ENCODE measurements at places on chromosomes 16 and 17.

GRCh38 chr16:72371307-72372086, 199.5 kb upstream of the PMFBP1 start:
- DNase-seq = peak; percentile 95

- no peak for DNase-seq
These were observed 2.9 kb upstream of the MEIOC start for GRCh38 chr17:44653384-44653783.

DNA sequence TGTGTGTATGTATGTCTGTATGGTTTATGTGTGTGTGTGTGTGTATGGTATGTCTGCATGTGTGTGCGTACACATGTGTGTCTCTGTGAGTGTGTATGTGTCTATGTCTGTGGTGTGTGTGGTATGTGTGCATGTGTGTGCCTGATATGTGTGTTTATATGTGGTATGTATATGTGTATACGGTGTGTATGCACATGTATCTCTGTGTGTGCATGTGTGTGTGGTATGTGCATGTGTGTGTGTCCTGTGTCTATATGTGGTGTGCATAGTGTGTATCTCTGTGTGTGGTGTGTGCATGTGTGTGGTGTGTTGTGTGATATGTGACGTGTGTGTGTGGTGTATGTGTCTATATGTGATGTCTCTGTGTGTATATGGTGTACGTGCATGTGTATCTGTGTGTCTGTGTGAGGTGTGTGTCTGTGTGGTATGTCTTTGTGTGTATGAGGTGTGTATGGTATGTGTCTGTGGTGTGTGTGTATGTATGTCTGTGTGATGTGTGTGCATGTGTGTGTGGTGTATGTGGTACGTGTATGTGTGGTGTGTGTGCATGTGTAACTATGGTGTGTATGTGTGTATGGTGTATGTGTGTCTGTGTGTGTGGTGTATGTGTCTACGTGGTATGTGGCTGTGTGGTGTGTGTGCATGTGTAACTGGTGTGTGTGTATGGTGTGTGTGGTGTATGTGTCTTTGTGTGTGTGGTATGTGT, 164.3 kb upstream of the PLCG2 start:
- DNase-seq = no peak

- DNase-seq = peak; percentile 67
These were observed 18.4 kb downstream of the FOXJ1 start for GRCh38 chr17:76122431-76123190.

DNA sequence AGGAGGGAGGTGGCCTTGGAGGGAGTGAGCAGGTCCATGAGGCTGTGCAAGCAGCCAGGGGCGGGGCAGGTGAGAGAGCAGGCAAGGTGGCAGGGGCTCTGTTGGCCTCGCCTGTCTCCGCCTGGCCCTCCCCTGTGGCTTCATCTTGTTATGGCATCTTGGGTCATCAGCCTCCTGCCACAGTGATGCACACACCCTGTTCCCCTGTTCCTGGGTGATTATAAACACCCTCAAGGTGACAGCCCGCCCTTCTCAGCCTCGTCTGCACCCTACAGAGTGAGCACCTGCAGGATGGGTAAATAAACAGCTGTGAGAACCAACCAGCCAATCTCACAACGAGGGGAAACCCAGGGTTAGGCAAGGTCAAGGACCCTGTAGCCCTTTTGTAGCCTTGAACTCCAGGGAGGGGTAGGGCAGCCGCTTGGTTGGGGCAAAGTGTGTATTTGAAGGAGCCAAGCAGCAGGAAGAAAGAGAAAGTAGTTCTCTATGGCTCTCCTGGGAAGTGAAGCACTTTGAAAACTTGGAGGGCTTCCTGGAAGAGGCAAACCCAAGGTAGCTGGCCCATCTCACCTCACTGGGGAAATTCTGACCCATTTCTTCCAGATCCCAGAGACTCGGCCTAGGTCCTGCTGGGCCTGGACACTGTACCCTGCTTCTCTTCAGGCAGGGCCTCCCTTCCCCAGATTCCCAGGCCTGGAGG, 60.6 kb downstream of the NT5M start:
- no peak for DNase-seq

GRCh38 chr17:17763136-17763535, 73.7 kb downstream of the SREBF1 start:
- DNase-seq = no peak

GRCh38 chr17:72338847-72339790, 218.3 kb downstream of the SOX9 start:
- DNase-seq = peak; percentile 76

DNA sequence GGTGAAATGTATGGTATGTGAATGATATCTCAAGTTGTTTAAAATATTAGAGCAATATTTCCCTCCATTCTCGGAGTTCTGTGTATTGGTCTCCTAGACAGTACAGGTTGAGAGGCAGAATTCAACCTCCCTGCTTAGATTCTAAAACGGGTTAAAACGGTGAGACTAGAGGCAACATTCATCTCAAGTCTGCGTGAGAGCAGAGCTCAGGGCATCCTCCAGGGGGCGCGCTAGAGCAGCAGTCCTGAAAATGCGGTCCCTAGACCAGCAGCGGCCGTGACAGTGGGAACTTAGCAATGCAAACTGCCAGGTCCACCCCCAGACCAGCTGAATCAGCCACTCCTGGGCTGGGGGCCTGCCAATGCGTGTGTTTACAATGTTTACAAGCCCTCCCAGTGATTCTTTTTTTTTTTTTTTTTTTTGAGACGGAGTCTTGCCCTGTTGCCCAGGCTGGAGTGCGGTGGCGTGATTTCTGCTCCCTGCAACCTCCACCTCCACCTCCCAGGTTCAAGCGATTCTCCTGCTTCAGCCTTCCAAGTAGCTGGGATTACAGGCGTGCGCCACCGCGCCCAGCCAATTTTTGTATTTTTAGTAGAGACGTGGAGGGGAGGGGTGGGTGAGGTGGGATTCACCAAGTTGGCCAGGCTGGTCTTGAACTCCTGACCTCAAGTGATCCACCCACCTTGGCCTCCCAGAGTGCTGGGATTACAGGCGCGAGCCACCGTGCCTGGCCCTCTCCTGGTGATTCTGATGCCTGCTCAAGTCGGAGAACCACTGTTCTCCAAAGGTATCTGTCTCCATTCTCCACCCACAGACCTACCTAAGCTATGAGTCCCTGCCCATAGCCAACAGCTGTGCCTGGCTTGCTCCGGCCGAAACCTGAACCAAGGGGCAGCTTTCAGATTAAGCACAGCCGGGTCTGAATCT, 24.2 kb downstream of the KLHL36 start:
- DNase-seq = peak; percentile 86

DNA sequence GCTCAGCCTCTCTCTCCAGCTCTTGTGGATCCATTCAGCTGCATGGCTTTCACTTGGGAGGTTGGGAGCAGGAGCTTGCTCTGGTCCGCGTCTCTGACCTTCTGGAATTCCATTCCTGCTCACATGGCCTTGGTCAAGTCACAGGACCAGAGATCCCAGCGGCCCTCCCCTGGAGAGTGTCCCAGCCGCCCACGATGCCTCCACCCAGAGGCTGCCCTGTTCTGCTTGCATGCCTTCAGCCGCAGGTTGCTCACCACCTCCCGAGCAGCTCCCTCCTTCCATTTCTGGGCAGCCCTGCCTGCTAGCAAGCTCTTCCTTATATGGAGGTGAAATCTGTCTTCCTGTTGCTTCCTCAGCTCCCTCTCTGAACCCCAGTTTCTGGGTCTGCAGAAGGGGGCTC, 32.6 kb downstream of the RAI1 start:
- DNase-seq = no peak

DNA sequence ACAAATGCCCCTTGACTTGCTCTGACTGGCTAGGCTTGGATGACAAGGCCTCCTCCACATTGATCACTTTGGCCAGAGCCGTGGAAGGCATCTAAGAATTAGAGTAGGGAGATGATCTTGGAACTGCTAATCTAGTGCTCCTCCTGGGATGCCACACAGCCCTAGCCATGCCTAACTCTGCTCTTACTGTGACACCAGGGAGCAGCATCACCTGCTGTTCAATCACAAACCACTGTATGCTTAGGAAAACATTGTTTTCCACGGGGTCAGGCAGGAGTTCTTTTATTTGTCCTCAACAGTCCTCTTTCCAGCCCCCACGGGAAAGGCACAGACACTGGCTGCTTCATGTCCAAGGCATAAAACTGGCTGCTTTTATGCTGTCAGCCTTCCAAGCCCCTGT, 46.3 kb downstream of the C16orf78 start:
- DNase-seq = no peak

DNA sequence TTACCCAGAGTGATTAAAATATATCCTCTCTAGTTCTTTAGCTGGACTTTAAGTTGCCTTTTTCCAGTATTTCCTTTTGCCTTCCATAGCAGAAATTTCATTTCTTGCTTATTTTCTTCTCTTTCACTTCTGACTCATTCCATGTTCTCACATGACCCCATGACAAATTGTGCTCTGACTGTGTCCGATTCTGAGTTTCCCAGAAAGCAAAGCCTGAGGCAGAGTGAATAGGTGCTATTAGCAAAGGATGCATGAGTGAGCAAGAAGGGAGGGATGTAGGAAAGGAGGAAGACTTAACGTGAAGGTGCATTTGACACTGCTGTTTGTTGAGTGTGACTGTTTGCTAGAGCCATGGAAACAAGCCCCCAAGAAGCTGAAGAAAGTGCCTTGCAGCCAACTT, 82.6 kb upstream of the CNTNAP4 start:
- no peak for DNase-seq

DNA sequence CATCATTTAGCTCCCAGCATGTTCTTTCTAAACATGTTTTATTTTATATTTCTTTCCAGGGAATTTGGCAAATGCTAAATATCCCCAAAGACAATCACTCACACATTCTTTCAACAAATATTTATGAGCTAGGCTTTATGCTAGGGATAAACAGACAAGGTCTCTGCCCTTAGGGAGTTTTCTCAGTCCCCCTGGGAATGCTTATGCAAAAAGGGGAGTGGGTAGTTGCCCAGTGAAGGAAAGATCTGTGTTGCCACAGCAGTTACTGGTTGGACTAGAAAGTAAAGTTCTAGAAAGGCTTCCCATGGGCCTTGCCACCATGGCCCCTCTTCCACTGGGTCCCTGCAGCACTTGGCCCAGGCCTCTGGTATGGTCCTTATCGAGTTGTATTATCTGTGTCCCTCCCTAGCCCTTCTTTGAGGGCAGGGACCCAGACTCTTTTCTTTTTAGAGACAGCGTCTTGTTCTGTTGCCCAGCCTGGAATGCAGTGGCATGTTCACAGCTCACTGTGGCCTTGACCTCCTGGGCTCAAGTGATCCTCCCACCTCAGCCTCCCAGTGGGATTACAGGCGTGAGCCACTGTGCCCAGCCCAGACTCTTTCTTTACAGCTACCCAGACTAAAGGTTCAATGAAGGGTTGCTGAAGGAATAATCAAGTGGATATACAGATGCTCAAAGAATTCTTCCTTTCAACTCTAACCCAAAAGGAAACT, 78.0 kb downstream of the YPEL2 start:
- DNase-seq = peak; percentile 46

- DNase-seq = no peak
These were observed 80.6 kb upstream of the CDH11 start for GRCh38 chr16:65202461-65202860.

- no peak for DNase-seq
These were observed 6.2 kb upstream of the CIITA start for GRCh38 chr16:10870808-10871156.

DNA sequence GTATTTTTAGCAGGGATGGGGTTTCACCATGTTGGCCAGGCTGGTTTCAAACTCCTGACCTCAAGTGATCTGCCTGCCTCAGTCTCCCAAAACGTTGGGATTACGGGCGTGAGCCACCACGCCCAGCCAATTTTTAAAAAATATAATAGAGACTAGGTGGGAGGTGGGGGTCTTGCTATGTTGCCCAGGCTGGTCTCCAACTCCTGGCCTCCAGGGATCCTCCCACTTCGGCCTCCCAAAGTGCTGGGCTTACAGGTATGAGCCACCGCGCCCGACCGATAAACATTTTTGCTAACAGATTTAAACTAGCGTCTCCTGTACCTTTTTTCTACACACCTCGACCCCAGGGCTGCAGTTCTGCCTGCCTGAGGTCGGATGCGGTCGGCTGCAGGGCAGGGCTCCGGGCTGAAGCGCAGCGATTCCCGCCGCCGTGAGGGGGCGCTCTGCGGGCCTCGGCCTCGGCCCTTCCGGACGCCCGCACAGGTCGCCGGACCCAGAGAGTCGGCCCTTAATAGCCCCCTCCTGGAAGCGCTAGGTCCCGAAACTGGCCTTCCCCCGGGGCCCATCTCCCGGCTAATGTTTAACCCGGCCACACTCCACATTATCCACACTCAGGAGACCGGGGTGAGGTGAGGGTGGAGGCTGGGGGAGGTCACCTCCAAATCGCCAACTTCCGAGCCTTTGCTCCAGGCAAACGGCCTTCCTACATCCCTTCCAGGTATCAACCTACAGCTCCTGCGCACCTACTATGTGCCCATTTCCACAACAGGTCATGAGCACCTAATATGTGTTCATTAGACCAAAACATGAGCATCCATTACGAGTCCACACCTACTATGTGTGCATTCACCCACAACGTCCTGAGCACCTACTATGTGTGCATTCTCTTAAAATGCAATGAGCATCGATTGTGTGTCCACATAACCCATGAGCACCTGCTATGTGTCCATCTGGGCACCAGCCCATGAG, 2.0 kb upstream of the GLIS2 start:
- DNase-seq = peak; percentile 90

- no peak for DNase-seq
These were observed 30.9 kb upstream of the RPRML start for GRCh38 chr17:47009759-47010594.

- no peak for DNase-seq
These were observed 1.8 kb upstream of the C1QTNF8 start for GRCh38 chr16:1097800-1098199.

Measured in ELF-1 (cell line).